Panc1 (cell line): ENCODE measurements at places on chromosomes 6 and 20. TPM values are rescaled to one million over a fixed set of nuclear protein-coding genes. Genes with fewer than 3 reads are reported as not detected.

DNA sequence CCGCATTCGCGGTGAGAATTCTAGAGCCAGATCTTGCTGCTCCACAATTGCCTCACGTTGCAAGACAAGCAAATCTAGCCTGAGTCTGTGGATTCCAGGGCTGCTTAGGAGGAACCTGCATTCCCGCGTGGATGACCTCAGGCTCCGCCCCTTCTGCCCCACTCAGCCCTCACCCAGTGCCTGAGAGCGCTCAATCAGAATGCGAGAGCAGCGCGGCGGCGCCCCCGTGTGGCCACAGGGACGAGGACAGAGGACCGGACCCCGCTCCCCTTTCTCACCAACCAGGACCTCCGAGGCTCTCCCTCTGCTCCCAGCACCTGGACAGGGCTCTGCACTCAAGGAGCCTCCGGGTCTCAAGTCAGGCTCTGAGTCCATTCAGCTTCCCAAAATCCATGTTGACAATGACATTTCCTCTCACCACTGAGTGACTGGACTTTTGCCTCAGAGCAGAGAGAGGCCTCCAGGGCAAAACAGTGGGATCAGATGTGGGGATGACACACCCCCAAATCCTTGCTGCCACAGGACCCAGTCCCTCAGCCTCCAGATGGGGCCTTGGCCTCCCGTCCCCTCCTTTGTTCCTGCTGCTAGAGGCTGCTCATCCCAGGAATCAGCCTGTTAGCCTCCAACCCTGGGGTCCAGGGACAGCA is 52.0 kb downstream of the RPP21 start:
- H3K27me3 ChIP-seq, result peaks cover 16% of the 10 kb centered on the region
- no peaks in the 10 kb centered on the region for H3K36me3 ChIP-seq
- H3K27ac ChIP-seq, result no peak overlapping the region
- H3K4me3 ChIP-seq, result no peak overlapping the region
- DNase-seq, result peak; percentile 33

- H3K27me3 ChIP-seq, result no peaks in the 10 kb centered on the region
- H3K36me3 ChIP-seq, result peaks cover 2% of the 10 kb centered on the region
- no peak for DNase-seq
- H3K4me3 ChIP-seq, result peak overlapping the region; percentile 90
Observed at GRCh38 chr6:36875250-36875633, 639 bp upstream of the PPIL1 start.

DNA sequence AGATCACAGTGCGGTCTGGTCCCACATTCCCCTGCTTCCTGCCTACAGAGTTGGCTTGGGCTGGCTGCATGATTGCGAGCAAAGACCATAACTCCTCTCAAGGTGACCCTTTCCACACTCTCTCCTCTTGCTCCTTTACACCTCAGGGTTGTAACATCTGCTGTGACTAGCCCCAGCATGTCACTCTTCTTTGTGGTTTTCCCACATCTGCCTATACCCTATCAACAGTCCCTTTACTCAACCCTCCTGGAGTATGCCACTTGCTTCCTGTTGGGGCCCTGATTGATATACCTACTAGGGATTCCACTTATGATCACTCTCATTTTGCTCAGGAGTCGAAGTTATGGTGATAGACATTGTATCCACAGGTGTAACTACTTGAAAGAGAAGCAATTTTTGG is 58.9 kb upstream of the SGK1 start:
- no peaks in the 10 kb centered on the region for H3K4me1 ChIP-seq
- no peak overlapping the region for H3K4me3 ChIP-seq
- no peak overlapping the region for H3K27ac ChIP-seq
- H3K27me3 ChIP-seq, result no peaks in the 10 kb centered on the region
- DNase-seq, result no peak

Gene MUC22
- not detected for total RNA-seq

Gene TMEM244
- not detected for total RNA-seq
